ENCODE measurements at places on chromosomes 4 and X.
A peak's percentile ranks its signal among the peaks of the same experiment; 100 is the strongest.

DNA sequence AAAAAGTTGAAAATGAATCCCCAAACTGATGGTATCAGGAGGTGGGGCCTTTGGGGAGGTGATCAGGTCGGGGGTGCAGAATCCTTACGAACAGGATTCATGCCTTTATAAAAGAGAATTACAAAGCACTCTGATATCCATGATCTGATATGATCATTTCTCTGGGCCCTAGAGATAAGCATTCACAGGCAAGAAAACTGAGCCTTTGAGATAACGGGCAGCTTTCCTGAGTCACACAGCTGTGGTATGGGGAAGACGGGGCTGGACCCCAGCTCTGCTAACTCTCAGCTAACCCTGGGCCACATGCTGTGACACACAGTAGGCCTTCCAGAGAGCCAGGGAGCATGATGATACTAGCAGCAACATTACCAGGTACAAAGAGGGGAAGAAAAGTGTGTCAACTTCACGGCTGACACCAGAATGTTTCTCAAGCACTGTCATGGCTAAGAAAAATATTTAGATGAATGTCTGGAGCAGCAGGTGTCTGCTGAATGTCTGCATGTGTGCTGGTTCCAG lies 85.1 kb downstream of the SLC2A9 start:
- no peak for DNase-seq

DNA sequence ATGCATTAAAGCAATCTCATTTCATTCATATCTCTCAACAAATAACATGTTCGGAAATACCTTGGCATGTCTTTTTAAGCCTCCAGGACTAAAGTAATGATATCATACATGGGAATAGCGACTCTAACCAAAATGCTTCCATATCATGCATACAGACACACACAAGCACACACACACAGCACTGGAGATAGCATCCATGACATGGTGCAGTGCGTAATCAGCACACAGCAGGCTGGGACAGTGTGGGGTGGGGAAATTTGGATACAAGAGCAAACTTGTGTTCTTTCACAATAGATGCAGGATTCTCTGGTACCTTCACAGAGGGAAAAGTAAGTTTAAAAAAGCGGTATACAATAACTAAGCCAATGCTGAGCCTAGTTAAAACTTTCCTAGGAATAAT lies 132.3 kb upstream of the HPGD start:
- no peak for DNase-seq

DNA sequence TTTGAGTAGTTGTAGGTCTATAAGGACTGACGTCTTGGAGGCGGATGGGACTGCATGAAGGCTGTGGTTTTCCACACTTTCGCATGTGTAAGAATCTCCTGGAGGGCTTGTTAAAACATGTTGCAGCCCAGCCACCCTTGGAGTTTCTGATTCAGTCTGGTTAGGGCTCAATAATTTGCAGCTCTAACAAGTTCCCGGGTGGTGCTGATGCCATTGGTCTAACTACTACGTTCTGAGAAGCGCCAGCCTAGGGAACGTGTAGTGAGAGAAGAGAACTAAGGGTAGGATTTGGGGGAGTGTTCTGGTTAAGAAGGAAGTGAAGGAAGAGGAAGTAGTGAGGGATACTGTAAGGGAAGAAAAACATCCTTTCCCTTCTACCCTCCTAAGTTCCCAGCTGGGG lies 138.9 kb downstream of the LARP7 start:
- no peak for DNase-seq

DNA sequence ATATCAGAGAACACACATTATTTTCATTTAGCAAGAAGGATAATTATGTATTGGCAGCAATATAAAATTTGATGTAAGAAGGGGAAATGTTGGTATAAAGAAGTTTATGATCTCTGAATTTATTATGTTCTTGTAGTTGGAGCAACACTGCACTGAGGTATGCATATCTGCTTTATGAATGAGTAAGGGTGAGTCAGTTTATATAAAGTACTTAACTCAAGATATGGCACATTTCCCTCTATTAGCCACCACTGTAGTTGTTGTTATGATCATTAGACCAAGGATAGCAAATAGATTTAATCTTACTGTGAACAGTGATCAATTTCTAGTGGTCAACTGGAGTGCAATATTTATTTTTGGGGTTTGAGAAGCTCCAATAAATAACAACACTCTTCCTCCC lies 66.6 kb downstream of the SNX25 start:
- no peak for DNase-seq

DNA sequence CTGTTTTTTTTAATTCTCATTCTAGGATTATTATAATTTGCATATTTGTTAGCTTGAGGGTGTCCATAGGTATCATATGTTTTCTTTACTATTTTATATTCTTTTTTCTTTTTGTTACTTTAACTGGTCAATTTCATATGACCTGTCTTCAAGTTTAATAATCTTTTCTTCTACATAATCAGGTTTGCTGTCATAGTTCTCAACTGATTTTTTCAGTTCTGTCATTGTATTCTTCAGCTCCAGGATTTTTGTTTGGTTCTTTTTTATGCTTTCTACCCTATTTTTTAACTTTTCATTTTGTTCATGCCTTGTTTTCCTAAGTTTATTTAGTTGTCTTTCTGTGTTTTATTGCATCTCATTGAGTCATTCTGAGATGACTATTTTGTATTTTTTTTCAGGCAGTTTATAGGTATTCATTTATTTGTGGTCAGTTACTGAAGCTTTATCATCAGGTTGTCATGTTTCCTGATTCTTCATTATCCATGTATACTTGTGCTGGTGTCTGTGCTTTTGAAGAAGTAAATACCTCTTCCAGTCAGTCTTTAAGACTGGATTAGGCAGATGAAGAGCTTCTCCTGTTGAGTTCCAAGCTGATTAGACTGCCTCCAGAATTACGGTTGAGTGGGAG lies 220.3 kb upstream of the VEGFC start:
- no peak for DNase-seq

GRCh38 chrX:285076-285677 lies 4.0 kb downstream of the PLCXD1 start:
- no peak for DNase-seq

GRCh38 chrX:44785652-44786051 lies 58.2 kb upstream of the DUSP21 start:
- no peak for DNase-seq

GRCh38 chr4:54093324-54094240 lies 6.4 kb upstream of the GSX2 start:
- DNase-seq = no peak

- no peak for DNase-seq
Measured at GRCh38 chrX:104987063-104987462, 233.4 kb downstream of the TEX13A start.

DNA sequence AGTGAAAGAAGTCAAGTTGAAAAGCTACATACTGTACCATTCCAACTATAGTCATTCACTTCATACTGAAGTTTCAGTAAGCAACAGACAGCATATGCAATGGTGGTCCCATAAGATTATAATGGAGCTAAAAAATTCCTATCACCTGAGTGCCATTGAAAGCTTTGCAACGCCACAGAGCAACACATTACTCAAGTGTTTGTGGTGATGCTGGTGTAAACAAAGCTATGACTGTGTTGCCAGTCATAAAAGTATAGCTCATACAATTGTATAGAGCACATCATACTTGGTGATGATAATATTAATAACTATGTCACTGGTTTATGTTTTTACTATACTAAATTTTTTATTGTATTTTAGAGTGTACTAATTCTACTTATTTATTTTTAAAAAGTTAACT lies 78.9 kb downstream of the NAF1 start:
- DNase-seq = no peak

DNA sequence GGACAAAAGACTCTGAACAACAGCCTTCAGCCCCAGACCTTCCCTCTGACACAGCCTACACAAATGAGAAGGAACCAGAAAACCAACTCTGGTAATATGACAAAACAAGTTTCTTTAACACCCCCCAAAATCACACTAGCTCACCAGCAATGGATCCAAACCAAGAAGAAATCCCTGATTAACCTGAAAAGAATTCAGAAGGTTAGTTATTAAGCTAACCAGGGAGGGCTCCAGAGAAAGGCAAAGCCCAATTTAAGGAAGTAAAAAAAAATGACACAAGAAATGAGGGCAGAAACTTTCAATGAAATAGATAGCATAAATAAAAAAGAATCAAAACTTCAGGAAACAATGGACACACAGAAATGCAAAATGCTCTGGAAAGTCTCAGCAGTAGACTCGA lies 224.0 kb downstream of the TRIML1 start:
- DNase-seq = no peak

DNA sequence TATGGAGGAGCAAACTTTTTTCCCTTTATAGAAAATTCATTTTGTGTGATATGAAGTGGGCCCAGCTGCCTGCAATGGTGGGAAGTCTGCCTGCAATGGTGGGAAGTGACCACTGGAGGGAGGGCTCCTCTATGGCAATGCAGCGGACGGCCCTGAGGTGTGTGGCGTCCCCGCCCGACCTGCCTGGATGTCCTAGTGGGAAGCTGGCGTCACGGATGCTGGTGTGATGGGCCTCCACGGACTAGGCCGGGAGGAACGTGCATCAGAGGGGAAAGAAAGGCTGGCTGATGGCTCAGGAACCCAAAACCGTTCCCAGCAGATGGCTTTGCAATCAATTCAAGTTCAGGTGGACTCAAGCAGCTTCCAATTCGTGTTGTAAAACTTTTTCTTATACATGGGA lies 177.9 kb downstream of the AFAP1 start:
- peak; percentile 68 for DNase-seq

DNA sequence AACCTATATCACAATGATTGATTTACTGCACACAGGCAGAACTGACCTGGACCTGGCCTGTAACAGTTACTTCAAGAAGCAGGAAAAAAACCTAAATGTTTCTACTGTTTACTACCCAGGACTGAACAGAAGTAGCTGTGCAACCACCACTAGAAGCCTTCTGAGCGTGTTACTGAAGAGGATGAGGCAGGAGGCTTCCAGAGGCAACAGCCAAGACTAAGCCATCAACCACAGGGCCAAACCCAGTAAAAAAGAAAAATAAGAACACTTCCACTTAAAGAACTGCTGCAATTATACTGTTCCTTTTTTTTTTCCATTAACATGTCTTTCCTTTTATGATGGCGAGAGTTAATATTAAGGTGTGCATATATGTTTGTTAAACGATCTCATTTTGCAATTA lies 29.4 kb upstream of the TTC29 start:
- DNase-seq = no peak

DNA sequence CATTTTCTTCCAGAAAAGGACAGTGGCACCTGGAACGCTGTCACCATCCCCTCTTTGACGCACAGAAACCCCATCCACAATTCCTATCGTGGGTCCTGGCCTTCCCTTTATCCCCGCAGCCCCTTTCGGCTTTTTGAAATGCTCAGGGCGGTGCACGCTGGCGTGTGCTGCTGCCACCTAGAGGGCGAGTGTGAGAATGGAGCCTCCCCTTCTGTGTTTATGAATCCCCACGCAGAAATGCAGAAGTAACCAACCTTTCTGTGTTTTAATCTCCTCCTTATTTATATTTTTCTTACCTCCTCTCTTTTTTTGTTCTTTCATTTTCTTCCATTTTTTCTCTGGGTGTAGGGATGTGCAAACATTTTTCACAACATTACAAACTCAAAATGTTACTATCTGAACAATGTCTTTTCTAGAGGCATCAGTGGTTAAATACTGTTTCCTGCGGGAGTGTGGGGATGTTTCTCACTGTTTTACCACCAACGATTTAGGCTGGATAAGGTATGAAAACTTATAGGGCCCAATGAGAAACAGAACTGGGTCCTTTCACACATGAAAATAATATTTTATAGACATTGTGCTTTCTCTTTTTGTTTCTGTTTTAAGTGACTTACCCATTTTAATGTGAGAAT lies 50.0 kb downstream of the TMA16 start:
- peak; percentile 38 for DNase-seq

- peak; percentile 47 for DNase-seq
Measured at GRCh38 chrX:16786791-16787735, 797 bp downstream of the TXLNG start.

DNA sequence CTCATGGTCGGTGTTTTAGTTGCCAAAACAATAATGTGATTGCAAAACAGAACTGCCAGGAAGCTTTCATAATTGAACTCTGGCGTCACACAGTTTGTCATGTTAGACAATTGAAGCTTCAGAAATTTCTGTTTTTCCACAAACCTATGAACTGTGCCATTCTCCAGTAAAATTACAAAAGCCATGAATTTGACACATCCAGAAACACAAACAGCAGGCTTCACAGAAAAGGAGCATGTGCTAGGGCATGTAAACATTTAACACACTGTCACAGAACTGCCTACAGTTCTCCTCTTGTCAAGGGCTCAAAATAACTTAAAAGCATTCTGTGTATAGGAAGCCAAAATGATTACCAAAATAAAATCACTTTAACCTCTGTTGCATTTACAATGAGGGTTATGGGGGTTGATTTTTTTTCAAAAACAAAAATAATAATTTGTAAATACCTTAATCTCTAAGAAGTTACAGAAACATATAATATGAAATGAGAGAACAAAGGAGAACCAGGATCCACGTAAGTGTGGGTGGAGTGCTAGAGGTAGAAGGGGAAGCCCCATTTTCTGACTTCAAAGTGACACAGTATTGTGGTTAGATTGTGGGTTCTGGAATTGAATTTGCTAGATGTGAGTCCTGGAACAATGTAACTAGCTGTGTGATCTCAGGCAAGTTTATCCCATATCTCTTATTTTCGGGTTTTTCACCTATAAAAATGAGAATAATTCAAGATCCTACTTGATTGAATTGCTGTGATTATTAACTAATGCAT lies 295.0 kb downstream of the CENPC start:
- no peak for DNase-seq

- DNase-seq = no peak
Measured at GRCh38 chrX:35625714-35626113, 172.4 kb upstream of the MAGEB16 start.

DNA sequence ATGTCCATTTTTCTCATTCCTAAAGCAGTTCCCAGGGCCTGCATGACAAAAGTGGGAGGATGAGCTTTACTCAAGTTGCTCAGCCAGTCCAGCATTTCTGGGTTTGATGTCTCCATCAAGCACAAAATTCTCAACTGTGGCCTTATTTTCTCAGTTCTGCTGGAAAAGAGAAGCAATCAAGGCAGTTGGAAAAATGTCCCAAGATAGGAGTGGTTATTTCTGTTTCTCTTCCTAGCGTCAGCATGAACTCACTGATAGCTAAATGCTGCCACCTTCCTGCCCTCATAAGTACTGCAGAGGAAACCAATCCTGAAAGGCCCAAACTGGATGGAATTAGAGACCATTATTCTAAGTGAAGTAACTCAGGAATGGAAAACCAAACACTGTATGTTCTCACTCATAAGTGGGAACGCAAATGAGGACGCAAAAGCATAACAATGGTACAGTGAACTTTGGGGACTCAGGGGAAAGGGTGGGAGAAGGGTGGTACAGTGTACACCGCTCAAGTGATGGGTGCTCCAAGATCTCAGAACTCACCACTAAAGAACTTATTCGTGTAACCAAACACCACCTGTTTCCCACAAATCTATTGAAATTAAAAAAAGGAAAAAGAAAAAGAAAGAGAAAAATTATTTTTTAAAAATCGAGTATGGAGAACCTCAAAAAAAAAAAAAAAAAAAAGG lies 29.6 kb downstream of the ADH7 start:
- DNase-seq = peak; percentile 40

GRCh38 chr4:127236889-127237288 lies 395.9 kb upstream of the INTU start:
- no peak for DNase-seq

GRCh38 chr4:36183232-36183631 lies 61.1 kb downstream of the ARAP2 start:
- DNase-seq = no peak

Data from CD4-positive, alpha-beta T cell (primary cell).